ENCODE measurements at places on chromosomes 2 and 18.

- no peak for DNase-seq
Measured at GRCh38 chr2:178807227-178808008, at the start of gene TTN. Gene TTN, minus strand, starts transcription at chr2:178807423. Its CDS starts 2,781 bp downstream, at chr2:178804642.

DNA sequence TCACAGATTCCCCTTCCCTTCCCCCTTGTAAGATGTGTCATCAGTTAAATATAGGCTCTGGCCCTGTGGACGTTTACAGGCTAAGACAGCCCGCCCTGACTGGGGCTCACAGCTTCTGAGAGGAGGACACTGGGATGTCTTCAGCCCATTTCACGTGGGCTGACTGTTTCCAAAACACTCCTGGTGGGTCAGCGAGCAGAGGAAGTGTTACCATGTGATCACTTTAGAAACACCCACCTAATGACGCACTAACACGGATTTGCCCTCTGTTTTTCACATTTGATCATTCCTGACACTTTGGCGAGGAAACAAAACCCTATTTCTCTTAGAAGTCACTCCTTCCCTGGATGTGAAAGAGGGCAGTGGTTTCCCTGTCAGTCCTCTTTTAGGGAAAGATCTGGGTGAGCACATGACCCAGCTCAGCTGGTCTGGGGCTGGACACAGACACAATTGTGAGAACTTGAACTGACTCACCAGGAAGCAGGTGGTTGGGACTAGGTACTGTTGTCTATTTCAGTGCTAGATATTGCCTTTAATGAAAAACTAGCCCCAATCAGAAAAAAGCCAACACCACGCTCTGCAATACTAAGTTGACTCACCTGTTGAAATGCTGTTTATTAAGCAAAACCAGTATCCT lies 38.8 kb downstream of the BMP10 start:
- DNase-seq, result peak; percentile 45

DNA sequence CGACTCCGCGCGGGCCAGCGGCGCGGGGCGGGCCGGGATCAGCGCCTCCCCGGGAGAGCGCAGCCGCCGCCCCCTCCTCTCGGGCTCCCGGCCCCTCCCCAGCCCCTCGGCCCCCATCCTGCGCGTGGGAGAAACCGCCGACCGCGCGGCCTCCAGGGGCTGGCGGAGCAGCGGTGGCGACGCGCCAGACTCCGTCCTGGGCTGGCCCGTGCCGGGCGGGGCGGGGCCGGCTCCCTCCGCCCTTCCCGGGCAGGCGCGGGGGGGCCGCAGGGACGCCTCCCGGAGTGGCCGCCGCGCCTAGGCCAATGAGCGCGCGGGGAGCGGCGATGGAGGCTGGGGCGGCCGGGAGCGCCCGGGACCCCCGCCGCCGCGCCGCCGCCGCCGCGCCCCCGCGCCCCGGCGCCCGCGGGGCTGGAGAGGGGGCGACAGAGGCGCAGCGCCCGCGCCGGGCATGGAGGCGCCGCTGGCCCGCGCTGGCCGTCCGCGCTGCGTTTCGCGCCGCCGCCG lies 49.1 kb downstream of the KCNIP3 start:
- DNase-seq, result no peak

DNA sequence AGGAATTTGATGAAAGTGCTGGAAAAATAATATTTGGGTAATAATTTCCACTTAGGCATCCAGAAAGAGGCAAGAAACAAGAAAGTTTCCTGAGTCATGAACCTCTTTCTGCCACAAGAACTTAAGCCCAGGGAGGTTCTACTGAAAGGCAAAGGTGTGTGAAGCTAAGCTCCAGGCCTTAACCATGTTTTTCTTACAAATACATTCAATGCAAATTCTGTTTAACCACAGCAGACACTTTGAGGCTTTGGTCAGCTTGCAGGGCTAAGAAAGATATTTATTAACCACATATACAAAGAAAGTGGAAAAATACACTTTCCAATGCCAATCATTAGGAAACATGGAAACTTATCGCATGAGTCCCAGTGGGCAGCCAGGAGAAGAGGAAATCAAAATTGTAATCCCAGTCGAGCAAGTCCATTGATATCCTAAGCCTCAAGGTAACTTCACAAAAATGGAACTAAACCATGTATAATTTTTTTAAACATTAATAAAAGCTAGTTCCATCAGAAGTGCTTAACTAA lies 68.3 kb downstream of the PIEZO2 start:
- no peak for DNase-seq

DNA sequence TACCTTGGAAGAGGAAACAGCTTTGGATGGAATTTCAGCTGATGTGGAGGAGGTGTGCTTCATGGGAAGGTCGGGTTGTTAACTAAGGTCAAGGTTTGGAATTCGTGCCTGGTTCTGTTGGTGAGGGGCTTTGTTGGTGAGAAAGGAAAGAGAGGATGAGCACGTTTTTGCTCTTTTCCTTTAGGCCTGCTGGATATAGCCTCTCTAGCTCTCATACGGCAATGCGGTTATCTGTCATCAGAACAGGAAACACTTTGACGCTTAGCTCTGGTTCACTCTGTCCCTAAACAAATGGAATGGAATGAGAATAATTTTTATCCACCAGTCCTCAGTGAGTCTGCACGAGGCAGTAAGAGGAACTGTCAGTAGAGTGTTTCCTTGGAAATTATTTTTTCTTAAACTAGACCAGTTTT lies 169.7 kb upstream of the NOSTRIN start:
- DNase-seq, result no peak

- DNase-seq, result peak; percentile 53
Measured at GRCh38 chr2:27428978-27429541, 629 bp downstream of the NRBP1 start.

DNA sequence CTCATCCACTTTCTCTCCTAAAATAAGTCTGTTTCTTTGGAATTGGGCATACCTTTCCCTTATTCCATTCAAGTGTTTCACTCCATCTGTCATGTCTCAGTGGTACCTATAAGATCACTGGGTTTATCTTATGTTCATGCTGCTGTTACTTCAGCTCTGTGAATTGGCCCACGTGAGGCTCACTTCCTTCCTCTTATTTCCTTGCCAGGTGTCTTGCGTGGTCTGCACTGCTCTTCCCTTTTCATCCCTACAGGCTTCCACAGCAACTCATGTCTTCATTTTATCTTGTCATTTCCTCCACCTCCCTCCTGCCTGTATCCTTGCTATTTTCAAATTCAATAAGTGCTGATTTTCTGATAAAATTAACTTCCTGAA lies 159.1 kb upstream of the ALPP start:
- DNase-seq, result no peak

DNA sequence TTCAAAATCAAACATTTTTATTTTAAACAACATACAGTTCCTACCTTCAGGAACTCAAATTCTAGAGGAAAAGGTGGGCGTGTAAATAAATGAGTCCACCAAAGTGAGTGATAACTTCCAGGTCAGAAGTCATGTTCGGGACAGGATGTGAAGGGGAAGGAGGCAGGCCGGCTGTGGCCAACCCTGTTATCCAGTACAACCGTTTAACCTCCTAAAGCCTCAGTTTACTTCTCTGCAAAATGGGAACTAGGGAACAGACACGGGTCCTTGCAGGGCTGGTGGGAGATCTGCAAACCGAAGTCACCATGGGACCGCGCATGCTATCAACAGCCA lies 373 bp downstream of the EIPR1 start:
- DNase-seq, result no peak
